Naive thymus-derived CD8-positive, alpha-beta T cell (primary cell): ENCODE measurements at places on chromosomes 5 and 9. TPM values are rescaled to one million over a fixed set of nuclear protein-coding genes. Genes with fewer than 3 reads are reported as not detected.

The NSG2 gene
- not detected for total RNA-seq

The IFNA17 gene
- total RNA-seq = not detected

The PCDHGA11 gene
- total RNA-seq = 0.36 TPM

The PHF24 gene
- not detected for total RNA-seq

- H3K4me1 ChIP-seq = no peaks in the 10 kb centered on the region
- H3K36me3 ChIP-seq = peaks cover 21% of the 10 kb centered on the region
- H3K4me3 ChIP-seq = no peak overlapping the region
- H3K27me3 ChIP-seq = no peaks in the 10 kb centered on the region
- DNase-seq = no peak
- no peak overlapping the region for H3K27ac ChIP-seq
Measured at GRCh38 chr5:118857700-118858099, 130.6 kb downstream of the DTWD2 start.

GRCh38 chr9:65400886-65401285, 115.9 kb upstream of the FOXD4L5 start:
- DNase-seq = no peak
- H3K27ac ChIP-seq = no peak overlapping the region
- no peaks in the 10 kb centered on the region for H3K27me3 ChIP-seq
- H3K4me3 ChIP-seq = no peak overlapping the region
- H3K36me3 ChIP-seq = peaks cover 9% of the 10 kb centered on the region
- H3K4me1 ChIP-seq = no peaks in the 10 kb centered on the region

GRCh38 chr9:126296687-126297086, 29.9 kb upstream of the MVB12B start:
- peaks cover 16% of the 10 kb centered on the region for H3K27me3 ChIP-seq
- H3K4me1 ChIP-seq = no peaks in the 10 kb centered on the region
- no peak overlapping the region for H3K27ac ChIP-seq
- DNase-seq = no peak
- H3K4me3 ChIP-seq = no peak overlapping the region
- H3K36me3 ChIP-seq = no peaks in the 10 kb centered on the region

GRCh38 chr5:61051267-61051666, 106.3 kb downstream of the NDUFAF2 start:
- no peak overlapping the region for H3K4me3 ChIP-seq
- no peak overlapping the region for H3K27ac ChIP-seq
- no peak for DNase-seq
- H3K36me3 ChIP-seq = peaks cover 2% of the 10 kb centered on the region
- H3K4me1 ChIP-seq = no peaks in the 10 kb centered on the region

DNA sequence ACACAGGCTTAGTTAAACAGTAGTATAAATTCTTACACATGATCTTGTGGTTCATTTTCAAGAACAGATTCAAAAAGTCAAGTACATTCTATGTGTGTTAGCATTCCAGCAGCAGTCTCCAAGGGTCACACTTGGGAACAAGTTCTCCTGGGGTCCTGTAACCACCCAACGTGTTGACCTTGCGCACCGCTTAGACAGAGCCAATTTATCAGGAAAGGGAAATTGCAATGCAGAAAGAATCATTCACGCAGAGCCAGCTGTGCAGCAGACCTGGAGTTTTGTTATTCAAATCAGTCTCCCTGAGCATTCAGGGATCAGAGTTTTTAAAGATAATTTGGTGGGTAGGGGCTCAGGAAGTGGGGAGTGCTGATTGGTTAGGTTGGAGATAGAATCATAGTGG, 8.5 kb upstream of the RXFP3 start:
- H3K36me3 ChIP-seq = no peaks in the 10 kb centered on the region
- H3K27ac ChIP-seq = no peak overlapping the region
- H3K4me1 ChIP-seq = no peaks in the 10 kb centered on the region
- H3K27me3 ChIP-seq = peaks cover 24% of the 10 kb centered on the region
- no peak for DNase-seq

DNA sequence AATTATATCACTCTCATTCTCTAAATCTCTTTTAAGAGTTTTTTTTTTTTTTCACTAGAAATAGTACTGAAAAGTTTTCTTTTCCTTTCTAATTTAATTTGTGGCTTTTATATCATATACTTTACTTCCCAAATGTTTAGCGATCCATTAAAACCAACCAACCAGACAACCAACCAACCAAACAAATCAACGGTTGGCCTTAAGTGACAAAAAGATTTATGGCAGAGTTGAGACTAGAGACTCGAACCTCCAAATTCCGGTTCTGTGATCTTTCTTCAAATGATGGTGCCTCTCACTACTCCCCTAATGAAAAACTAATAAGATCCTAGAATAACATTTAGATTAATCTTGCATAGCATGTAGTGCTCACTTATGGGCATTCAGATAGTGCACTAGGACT, 45.3 kb upstream of the ACTBL2 start:
- no peaks in the 10 kb centered on the region for H3K4me1 ChIP-seq

DNA sequence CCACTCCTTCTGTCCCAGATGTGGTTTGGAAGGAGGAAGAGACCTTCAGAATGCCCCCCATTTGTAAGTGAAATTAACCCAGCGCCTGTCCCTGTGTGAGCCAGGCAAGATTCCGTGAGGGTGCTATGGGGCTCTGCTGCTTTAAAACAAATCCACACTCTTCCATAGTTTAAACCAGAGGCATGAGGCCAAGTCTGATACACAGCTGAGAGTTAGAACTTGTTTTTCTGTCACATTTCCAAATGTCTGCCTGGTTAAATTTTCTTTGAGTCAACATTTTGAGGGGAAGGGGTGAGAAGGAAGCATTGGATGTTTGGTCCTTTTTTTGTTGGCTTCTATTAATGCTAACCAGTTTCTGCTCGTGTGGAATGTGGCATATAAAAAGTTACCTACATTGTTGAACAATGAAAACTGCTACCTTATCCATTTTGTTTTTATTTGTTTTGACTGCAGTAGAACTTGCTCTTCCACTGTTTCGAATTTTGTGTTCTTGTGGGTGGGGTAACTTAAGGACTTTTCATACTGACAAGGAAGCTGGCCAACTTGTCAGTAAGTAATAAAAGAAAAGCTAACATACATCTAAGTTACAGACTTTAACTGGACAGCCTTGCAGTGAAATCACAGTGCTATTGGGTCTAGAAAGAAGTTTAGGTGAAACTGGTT, 12.9 kb downstream of the RGMB start:
- peaks cover 8% of the 10 kb centered on the region for H3K36me3 ChIP-seq
- H3K27me3 ChIP-seq = peaks cover 2% of the 10 kb centered on the region

GRCh38 chr9:114902786-114903524, 27.4 kb downstream of the TNFSF8 start:
- peaks cover 58% of the 10 kb centered on the region for H3K36me3 ChIP-seq
- peaks cover 14% of the 10 kb centered on the region for H3K4me1 ChIP-seq
- H3K27me3 ChIP-seq = no peaks in the 10 kb centered on the region
- H3K27ac ChIP-seq = peak overlapping the region; percentile 71
- DNase-seq = no peak
- peak overlapping the region; percentile 70 for H3K4me3 ChIP-seq

GRCh38 chr5:75622564-75622963, 11.3 kb downstream of the ANKDD1B start:
- H3K27ac ChIP-seq = no peak overlapping the region
- no peak for DNase-seq
- H3K4me3 ChIP-seq = no peak overlapping the region
- H3K27me3 ChIP-seq = no peaks in the 10 kb centered on the region
- no peaks in the 10 kb centered on the region for H3K36me3 ChIP-seq

DNA sequence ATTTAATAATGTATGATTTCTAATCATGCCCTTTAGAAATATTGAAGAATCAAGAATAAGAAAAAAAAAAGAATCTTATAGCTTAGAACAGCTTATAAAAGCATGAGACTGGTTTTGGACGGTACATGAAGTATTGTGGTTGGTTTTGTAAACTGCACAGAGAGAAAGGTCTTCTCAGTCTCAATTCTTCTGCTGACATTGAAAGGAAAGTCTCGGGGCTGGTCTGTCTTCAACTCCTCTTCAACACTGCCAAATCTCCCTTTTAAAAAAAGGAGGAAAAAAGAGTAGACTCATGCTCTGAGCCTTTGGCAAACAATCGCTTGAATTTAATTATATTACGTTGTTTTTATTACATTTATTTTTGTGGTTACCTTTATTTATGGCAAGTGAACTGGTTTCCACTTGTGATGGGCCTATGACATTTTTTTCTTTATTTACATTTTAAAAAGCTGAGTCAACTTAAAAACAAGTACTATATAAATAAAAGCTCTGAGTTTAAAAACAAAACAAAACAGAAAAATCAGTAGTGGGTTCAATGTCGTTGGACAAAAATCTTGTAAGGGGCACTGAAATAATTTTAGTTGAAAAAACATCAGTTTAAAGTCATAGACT, 32.8 kb upstream of the EBF1 start:
- no peak for DNase-seq
- peaks cover 3% of the 10 kb centered on the region for H3K36me3 ChIP-seq
- no peaks in the 10 kb centered on the region for H3K4me1 ChIP-seq
- no peak overlapping the region for H3K4me3 ChIP-seq
- no peaks in the 10 kb centered on the region for H3K27me3 ChIP-seq

GRCh38 chr5:135051872-135052271, 17.8 kb upstream of the PITX1 start:
- H3K4me1 ChIP-seq = peaks cover 8% of the 10 kb centered on the region
- H3K27ac ChIP-seq = no peak overlapping the region
- no peaks in the 10 kb centered on the region for H3K36me3 ChIP-seq
- DNase-seq = no peak
- peaks cover 41% of the 10 kb centered on the region for H3K27me3 ChIP-seq

DNA sequence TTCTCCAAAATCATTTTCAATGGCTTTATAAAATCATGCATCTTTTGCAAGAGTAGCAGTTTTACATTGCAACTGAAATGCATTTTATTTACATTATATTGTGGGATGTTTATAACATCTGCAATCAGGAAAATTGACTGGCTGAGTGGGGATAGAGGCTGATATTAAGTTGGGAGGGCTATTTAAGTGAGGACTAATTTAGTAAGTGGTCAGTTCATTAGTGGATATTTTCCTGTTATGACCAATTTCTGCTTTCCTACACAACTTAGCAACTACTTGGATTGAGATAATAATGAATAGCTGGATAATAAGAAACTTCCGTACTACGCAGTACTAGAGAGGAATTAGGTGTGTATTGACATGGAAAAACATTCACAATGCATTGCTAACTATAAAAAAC, 92.9 kb upstream of the SSBP2 start:
- H3K4me3 ChIP-seq = no peak overlapping the region
- H3K27me3 ChIP-seq = no peaks in the 10 kb centered on the region
- no peak for DNase-seq
- no peak overlapping the region for H3K27ac ChIP-seq
- no peaks in the 10 kb centered on the region for H3K4me1 ChIP-seq
- no peaks in the 10 kb centered on the region for H3K36me3 ChIP-seq

DNA sequence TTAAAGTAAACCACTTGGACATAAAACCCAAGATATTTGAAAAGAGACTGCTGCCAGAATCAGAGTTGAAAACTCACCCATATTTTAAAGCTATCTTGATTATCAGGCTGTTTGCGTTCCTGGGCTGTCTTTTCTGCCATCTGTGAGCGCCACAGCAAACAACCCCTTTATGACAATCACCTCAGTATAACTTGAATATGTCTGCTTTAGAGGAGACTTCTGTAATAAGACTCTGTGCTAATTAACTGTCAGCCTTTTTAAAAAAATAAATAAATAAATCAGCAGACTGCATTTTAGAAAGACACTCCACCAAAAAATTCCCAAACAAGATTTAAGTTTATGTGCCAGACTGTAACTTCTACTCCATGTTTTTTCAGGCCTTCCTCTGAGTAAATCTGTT, 375.7 kb upstream of the CCNH start:
- no peak for DNase-seq
- H3K4me3 ChIP-seq = no peak overlapping the region
- H3K36me3 ChIP-seq = no peaks in the 10 kb centered on the region
- H3K27ac ChIP-seq = no peak overlapping the region

GRCh38 chr9:84828046-84828445, 158.5 kb downstream of the NTRK2 start:
- H3K4me3 ChIP-seq = no peak overlapping the region
- no peaks in the 10 kb centered on the region for H3K36me3 ChIP-seq
- DNase-seq = no peak
- H3K4me1 ChIP-seq = no peaks in the 10 kb centered on the region
- peaks cover 14% of the 10 kb centered on the region for H3K27me3 ChIP-seq

- no peaks in the 10 kb centered on the region for H3K4me1 ChIP-seq
- H3K4me3 ChIP-seq = no peak overlapping the region
- DNase-seq = no peak
- no peak overlapping the region for H3K27ac ChIP-seq
- H3K36me3 ChIP-seq = no peaks in the 10 kb centered on the region
Measured at GRCh38 chr9:118295413-118295812, 591.2 kb downstream of the TLR4 start.

GRCh38 chr5:17763301-17763700, 129.0 kb downstream of the TAF11L14 start:
- no peaks in the 10 kb centered on the region for H3K4me1 ChIP-seq
- H3K27ac ChIP-seq = no peak overlapping the region
- no peaks in the 10 kb centered on the region for H3K36me3 ChIP-seq
- no peak for DNase-seq

- H3K27ac ChIP-seq = no peak overlapping the region
- H3K27me3 ChIP-seq = peaks cover 10% of the 10 kb centered on the region
- no peaks in the 10 kb centered on the region for H3K36me3 ChIP-seq
- no peaks in the 10 kb centered on the region for H3K4me1 ChIP-seq
- DNase-seq = no peak
Measured at GRCh38 chr5:8247049-8247899, 378.3 kb downstream of the MTRR start.

DNA sequence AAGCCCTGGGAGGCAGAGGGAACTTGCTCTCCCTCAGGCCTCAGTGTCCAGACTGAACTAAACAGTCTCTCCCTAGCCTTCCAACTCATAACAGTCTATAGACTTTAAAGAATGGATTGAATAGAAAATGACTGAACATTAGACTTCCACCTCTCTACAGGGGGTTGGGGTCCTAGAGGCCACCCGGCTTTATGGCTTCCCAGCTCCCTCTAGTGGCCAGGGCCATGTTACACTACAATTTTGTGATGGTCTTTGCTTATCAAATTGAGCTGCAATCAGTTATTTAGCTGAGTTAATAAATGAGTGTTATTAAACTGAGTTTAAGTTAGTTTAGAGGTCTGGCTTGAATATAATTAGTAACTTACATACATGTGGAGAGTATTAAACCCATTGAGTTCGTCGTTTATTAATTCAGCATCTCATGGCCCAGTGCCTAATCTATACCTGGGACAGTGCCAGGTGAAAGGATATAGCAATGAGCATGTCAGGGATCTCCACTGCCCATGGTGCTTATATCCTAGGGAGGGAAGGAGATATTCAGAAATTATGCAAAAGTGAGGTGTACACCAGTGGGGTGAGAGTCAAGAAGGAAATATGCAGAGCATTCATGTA, 105.2 kb downstream of the SH3TC2 start:
- H3K36me3 ChIP-seq = no peaks in the 10 kb centered on the region
- peak; percentile 43 for DNase-seq
- peaks cover 27% of the 10 kb centered on the region for H3K27me3 ChIP-seq
- no peak overlapping the region for H3K27ac ChIP-seq
- no peaks in the 10 kb centered on the region for H3K4me1 ChIP-seq

GRCh38 chr5:150411245-150411979, 1.3 kb downstream of the CD74 start:
- H3K36me3 ChIP-seq = no peaks in the 10 kb centered on the region
- peaks cover 39% of the 10 kb centered on the region for H3K4me1 ChIP-seq
- H3K27ac ChIP-seq = peak overlapping the region; percentile 100
